Muscle of arm (tissue), 14 donors: ENCODE measurements at places on chromosomes 2 and 18.

GRCh38 chr2:161710131-161710915, 86.1 kb downstream of the SLC4A10 start:
- DNase-seq = no peak

DNA sequence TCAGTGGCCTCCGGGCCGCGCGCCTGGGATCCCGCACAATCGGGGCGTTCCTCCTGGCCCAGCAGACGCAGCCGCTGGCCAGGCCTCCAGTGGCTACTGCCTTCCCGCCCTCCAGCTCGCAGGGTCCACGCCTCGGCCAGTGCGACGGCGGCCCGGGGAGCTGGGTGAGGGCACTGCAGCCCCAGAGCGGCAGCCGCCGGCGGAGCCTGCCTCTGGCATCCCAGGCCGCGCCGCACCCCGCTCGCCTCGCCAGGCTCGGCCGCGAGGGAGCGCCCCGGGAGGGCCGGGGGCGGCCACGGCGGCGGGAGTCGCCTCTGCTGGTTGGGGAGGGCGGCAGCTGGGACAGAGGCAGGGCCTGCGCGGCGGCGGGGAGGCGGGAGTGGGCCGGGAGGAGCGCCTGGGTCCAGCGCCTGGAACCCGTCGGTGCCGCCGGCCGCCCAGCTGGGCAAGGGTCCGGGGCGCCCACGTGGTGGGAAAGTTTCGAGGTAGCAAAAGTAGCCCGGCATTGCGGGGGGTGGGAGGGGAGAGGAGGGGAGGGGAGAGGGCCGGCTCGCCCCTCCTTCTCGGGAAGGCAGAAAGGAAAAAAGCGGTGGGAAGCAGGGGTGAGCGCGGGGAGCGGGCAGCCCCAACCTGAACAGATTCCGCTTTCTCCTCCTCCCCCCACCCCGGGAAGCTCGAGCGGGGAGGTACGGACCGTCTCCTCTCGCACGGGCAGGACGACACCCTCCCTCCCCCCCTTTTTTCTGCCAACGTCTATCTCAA, 1.5 kb upstream of the INHBB start:
- DNase-seq = no peak

DNA sequence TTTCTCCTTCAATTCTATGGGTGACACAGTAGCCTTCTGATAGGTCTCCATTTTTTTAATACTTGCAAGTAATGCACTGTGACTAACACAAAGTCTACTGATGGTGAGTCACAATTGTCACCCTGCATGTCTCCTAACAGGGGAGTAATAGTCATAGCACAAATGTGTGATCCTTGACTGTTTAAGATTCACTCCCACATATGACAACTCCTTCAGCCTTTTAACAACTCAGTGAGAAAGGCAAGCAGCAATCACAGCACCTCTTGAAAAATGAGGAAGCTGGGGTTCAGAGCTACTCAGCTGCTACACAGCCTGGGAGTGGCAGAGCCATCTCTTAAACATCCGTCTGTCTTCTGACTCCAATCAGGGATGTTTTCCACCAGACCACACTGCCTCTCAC, 63.8 kb downstream of the EHD3 start:
- no peak for DNase-seq

GRCh38 chr2:237412988-237413776, 782 bp downstream of the COL6A3 start:
- DNase-seq = peak; percentile 41

DNA sequence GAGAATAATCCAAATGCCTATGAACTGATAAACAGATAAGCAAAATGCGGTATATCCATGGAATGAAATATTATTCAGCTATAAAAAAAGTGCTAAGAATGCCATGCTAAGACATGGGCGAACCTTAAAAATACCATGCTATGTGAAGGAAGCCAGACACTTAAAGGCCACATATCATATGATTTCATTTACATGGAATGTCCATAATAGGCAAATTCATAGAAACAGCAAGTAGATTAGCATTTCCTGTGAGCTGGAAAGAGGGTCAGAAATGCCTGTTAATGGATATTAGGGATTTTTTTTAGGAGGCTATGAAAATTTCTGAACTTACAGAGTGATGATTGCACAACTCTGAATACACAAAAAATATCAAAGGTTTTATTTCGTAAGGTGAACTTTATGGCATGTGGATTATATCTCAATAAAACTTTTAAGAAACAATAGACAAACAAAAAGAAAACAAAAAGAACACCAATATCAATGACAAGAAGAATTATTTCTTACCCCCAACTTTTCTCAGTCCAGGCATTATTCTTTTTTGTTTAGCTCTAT, 1207.7 kb downstream of the SUCLG1 start:
- no peak for DNase-seq

DNA sequence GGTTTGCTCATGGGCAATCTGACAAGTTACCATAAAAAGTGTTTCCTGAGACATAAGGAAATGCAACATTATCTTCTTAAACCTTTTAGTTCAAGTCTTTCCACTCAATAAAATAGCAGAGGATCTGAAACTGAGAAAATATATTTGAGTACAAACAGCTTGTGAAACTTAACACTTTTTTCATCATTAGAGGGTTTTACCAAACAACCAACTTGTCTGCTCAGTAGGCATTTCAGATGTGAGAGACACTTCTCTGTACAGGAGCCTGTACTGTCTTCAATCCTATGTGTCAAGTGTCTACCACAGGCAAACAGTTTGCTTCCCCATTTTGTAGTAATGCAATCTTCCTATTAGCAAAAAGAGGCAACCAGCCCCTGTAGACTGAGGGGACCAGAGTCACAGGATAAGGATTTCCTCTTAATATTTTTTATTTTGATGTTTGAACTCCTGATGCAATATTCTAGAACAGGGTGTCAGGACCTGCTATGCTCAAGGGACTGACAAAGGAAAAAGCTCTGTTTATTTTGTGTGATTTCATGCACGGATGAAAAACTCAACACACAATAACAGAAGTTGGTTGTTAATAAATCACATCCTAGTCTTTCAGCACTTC, 159.1 kb upstream of the LHCGR start:
- DNase-seq = no peak

- no peak for DNase-seq
Observed at GRCh38 chr2:128686881-128687555, 368.4 kb upstream of the HS6ST1 start.

DNA sequence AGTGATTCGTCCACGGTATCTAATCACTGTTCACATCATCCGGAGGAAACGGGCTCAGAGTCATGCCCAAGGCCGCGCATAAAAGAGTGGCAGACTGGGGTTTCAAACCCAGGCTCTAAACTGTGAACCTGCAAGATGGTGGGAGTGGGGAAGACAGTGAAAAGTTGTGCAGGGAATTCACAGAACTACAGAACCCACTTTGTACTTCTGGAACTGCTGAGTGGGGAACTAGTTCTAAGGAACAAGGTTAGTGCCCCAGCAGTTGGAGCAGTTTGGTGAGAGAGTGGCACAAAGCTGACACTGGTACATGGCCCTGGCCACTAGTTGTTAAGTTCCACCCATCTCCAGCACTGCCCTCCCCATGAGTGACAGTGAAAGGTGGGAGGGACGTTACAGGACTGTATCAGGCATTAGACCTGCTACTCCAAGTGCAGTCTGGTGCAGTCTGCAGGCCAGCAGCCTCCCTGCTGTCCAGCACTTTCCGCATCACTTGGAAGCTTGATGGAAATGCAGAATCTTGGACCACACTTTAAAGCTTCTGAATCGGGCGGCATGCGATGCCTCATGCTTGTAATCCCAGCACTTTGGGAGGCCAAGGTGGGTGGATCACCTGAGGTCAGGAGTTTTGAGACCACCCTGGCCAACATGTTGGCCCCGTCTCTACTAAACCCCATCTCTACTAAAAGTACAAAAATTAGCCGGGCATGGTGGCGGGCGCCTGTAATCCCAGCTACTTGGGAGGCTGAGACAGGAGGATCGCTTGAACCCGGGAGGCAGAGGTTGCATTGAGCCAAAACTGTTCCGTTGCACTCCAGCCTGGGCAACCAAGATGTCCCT, 47.3 kb downstream of the C2orf42 start:
- DNase-seq = peak; percentile 64

DNA sequence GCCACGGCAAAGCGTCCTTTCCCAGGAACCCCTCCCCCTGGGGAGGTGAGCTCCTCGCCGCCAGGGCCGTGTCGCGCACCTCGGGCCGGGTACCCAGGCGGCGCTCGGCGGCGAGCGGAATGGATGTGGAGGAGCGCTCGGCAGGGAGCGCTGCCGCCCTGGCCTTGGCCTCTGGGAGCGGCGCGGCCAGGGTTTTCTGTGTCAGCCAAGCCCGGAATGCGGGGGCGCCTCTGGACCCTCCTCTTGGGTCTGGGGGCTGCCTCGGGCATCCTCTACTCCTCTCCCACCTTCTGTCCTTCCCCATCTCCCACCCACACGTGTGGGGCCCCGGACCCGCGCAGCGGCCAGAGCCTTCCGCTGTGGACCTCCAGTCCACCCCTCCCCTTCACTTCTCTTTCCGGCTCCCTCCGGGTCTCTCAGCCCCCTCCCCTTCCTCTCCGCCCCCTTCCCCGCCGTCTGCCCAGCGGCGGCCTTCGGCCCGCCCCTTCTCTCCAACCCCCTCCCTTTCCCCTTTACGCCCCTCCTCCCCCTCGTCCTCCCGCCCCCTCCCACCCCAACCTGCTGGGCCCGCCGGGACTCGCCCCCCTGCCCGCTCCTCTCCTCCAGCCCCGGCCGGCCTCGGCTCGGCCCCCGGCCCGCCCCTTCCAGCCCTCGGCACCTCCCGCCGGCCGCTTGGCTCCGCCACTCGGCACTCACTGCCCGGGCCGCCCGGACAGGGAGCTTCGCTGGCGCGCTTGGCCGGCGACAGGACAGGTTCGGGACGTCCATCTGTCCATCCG, at the start of gene MERTK:
Gene MERTK, plus strand, starts transcription at position 684 of the 779 bp plus-strand sequence. CDS start 129 bp downstream, outside the sequence.
- peak; percentile 93 for DNase-seq

DNA sequence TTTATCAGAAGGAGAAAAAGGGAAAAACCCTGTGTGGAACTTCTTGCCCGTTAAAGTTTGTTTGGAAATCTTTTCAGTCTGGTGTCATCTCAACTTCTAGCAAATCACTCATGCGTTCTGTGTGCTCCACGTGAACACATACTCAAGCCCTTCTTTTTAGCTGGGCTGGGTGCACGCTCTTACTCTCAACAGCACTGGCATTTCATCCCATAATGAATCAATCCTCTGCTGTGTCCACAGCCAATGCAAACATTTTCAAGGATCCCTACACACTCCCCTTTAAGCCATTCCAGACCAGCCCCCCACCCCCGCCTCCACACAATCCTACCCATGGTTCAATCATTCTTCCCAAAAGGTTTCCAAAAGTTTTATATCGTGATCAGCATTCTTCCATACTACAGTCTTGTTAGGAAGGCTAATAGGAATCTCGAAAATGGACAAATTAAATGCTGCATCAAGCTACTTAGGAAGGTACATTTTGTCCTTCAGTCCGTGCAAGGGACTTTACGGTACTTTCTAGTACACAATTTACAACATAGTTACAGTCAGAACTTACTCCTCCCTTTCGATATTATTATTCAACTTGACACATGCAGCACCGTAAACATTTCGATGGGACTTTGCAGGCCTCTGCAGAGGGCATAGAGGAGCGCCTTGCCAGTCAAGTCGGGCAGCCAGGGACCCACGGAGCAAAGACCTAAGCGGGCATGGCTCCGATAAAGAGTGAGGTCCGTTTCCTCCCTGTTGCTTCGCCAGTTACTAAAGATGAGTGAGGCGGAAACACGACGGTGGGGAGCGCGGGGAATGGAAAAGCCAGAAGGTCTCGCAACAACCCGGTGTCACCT, 1.4 kb downstream of the PTGR3 start:
- no peak for DNase-seq

DNA sequence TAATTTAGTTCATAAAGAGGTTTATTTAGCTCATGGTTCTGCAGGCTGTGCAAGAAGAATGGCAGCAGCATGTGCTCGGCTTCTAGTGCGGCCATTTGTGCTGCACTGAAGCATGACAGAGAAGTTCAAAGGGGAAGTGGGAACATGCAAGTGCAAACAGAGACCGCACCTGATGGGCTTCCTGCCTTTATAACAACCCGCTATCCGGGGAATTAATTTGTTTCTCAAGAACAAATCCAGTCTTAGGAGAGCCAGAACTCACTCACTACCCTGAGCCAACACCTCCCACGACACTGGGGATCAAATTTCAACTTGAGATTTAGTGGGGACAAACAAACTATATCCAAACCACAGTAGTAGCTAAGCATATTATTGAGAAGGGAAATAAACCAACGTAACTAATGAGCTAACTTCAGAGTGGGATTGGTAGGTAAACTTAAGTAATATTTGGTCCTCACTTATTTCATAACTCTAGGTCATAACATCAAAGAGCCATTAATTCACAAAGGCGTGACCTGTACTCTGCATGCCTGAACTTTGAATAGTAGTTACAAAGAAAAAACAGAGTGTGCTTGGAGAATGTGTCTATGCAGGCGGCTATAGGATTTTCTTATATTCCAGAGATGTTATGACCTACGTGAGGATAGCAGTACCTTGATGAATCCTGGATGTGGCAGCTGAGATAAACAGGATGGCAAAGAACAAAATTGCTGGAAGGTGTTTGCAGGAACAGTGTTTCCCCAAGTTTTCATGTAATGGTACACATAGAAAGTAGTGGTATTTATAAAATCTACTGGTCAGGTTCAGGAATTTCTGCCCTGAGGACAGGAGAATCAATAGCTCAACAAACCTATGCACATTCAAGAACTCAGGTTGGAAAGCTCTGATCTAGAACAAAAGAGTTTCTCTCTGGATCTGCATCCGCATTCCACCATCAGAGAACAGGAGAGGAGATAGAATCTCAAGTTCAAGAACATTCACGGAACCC, 845.9 kb upstream of the ID2 start:
- DNase-seq = no peak

- no peak for DNase-seq
Observed at GRCh38 chr2:213231966-213232365, 52.3 kb upstream of the SPAG16 start.

GRCh38 chr2:42310007-42310515, 51.0 kb downstream of the COX7A2L start:
- DNase-seq = no peak

GRCh38 chr2:124756048-124756447, 731.0 kb downstream of the CNTNAP5 start:
- no peak for DNase-seq

GRCh38 chr2:70010576-70011111, 49.2 kb upstream of the ASPRV1 start:
- DNase-seq = no peak

GRCh38 chr2:221243771-221244170, 328.3 kb downstream of the EPHA4 start:
- DNase-seq = no peak

DNA sequence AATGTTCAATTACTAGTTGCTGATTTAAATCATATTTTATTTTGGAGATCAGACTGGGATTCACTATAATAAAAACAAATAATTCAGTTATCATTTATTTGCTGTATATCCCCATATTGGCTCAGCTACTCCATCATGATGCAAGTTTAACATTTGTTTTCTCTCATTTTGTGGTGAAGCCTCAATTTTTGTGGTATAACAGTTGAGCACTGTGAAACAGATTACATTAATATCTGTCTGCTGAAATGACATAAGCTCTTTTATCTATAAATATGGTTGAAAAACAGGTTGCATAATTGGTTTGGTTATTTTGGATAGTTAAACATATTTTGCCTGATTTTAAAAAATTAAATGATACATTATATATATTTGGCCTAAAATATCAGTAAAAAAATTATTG, 67.7 kb downstream of the DPP4 start:
- DNase-seq = no peak

GRCh38 chr2:190540048-190540447, 5.5 kb upstream of the NEMP2 start:
- DNase-seq = no peak
